T-helper 2 cell (primary cell): ENCODE measurements at places on chromosomes 16 and 17.

- no peak for DNase-seq
Observed at GRCh38 chr17:79276821-79277220, 202.2 kb downstream of the ENGASE start.

GRCh38 chr16:79988721-79989220 is 388.2 kb upstream of the MAF start:
- no peak for DNase-seq

DNA sequence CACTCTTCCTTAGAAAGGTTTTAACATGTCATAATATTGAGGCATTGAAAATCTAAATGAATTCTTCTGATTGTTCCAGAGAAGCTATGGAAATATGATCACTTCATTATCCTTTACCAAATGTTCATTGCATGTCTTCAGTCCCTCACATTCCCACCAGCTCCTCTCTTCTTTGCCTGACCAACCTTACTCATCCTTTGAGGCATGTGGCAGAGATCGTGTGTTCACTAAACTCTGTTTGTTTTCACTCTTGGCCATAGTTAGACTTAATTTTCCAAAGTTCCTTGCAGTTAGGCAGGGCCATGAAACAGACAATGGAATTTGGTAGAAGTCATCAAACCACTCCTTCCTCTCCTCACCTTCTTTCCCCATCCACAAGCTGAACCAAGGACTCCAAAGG is 266.5 kb upstream of the HSBP1 start:
- no peak for DNase-seq

GRCh38 chr17:42038221-42038973 is 12.0 kb downstream of the C17orf113 start:
- DNase-seq: no peak
